RCC 7860 (cell line): ENCODE measurements at places on chromosomes 2 and 18.
A peak's percentile ranks its signal among the peaks of the same experiment; 100 is the strongest.

- DNase-seq = no peak
Observed at GRCh38 chr18:8949206-8949605, 153.3 kb upstream of the NDUFV2 start.

DNA sequence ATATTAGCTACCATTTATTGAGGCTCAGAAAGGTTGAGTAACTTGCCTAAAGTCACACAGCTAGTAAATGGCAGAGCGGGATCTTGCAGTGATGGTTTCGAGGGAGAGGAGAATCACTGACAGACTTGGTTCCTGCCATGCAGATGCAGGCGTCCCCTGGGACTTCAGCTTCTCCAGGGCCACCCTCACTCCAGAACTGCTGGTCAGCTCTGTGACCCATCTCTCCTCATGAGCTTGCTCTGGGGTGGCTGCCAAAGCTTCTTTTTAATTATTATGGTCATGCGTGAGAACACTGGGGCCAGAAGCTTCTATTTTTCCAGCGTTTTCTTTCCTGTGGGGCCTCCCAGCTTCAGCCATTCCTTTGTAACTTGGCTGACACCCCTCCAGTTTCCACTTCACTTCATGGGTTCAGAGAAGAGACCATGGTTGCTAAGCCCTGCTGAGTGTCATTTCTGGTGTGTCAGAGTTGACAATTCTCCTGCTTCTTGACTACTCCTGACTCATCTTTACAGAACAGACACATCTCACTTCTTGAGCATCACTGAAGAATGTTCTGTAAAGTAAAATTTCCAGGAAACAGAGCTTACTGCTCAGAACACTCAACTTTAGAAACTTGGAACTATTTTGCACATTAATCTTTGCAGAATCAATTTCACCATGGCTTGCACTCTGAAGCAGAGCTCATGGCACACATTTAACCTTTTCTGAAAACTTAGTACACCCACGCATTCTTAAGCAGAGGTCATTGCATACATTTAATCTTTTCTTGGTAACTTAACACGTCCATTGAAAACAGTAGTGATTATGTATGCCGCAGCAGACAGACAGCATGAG lies 70.4 kb downstream of the IL1R2 start:
- DNase-seq = peak; percentile 74

DNA sequence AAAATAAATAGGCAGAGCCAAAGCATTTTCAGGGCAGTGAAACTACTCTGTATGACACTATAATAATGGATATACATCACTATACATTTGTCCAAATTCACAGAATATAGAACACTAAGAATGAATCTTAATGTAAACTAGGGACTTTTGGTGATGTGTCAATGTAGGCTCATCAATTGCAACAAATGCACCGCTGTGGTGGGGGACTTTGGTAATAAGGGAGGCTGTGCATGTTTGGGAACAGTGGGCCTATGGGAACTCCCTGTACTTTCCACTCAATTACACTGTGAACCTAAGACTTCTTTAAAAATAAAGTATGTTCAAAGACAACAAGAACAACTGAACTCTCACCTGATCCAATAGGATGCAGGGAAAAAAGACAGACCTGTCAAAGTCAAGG lies 220.7 kb downstream of the CMPK2 start:
- no peak for DNase-seq

- DNase-seq = no peak
Observed at GRCh38 chr2:8631465-8632005, 50.3 kb upstream of the ID2 start.

DNA sequence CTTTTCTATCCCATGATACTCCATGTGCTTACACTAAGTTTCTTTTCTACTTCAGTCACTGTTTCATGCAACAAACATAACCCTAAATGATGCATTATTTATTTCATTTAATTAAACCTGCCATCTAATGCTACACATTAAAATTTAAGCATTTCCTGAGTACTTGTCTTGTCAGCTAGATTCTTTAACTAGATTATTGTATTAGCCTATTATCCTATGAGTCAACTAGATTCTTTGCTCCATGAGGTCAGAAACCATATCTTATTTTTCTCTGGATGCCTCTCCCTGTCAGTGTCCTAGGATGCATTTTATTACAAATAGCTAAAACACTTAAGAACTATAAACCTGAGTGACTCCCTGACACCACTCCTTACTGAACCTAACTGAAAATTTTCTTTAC lies 652.4 kb downstream of the SLC4A3 start:
- DNase-seq = peak; percentile 60

- DNase-seq = no peak
Observed at GRCh38 chr18:6254456-6254855, 160.3 kb downstream of the L3MBTL4 start.

- no peak for DNase-seq
Observed at GRCh38 chr2:216807857-216808272, 52.0 kb downstream of the TNP1 start.

DNA sequence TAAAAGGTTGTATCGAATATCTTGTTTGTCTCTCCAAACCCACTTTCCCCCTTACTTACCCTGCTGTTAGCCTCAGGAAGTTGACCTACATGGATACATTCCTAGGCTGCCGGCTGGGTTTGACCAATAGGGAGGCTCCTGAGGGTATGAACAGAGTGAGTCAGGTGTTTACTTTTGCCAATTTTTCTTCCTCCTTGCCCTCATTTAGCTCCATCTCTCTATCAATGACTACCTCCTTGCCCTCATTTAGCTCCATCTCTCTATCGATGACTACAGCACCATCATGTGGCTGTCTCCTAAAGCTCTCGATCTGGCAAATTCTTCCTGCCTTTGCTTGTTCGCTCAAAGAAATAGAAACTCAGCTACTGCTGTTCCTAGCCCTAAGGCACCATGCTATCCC lies 571.9 kb upstream of the CRIM1 start:
- DNase-seq = peak; percentile 24

DNA sequence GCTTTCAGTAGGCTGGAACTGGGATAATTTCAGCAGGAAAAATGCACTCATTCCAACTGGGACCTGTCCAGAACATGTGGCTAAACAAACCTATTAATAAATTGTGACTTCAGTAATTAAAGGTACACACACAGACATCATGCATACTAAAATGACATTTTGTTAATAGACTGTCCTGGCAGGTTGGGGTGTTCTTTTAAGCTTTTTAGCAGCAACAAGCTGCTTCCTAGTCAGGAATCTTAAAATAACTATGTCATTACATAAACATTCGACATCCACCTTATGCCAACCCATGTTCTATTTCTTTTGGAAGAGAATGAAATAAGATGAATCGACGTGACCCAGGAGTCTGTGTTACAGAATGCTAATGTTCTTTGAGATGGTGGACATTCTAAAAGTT lies 435.7 kb downstream of the TXNL1 start:
- DNase-seq = no peak

GRCh38 chr18:39314595-39314994 lies 1749.0 kb upstream of the CELF4 start:
- DNase-seq = no peak

DNA sequence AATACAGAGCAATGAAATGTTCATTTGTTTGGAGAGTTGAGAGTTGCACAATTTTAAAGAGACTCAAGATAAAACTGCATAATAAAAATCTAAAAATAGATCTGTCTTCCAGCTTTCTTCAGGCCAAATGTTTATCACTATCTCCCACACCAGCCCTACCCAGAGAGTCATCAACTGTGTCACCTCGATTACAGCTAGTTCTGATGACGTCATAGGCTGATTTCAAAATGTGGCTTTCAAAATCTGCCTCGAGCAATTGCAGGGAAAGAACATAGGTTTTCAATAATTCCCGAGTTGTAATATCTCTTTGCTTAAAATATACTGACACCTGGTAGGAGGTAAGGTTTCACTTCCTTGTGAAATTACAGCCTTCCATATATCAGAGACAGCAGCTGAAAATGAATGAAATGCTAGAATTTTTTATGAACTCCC lies 677.6 kb upstream of the ID2 start:
- DNase-seq = peak; percentile 7
